ENCODE measurements at places on chromosomes 5 and 9.
A peak's percentile ranks its signal among the peaks of the same experiment; 100 is the strongest.

GRCh38 chr5:121019106-121019505 is 555.0 kb downstream of the PRR16 start:
- DNase-seq = no peak

DNA sequence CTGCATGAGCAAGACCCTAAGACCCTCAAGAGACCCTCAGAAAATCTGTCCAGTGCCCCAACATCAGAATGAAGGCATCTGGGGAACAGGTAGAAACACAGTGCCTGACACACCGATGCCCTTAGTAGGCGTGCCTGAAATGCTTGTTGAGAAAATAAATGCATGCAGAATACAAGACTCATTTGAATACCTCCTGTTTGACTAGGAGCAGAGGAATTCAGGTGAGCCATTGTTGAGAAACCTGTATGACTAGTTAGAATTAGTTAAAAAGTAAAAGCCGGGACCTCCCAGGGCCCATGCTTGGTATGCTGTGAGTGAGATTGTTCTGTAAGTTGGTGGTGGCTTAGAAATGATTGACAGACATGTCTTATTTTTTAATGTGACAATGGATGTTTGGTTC is 55.0 kb downstream of the WWC1 start:
- DNase-seq = peak; percentile 59

DNA sequence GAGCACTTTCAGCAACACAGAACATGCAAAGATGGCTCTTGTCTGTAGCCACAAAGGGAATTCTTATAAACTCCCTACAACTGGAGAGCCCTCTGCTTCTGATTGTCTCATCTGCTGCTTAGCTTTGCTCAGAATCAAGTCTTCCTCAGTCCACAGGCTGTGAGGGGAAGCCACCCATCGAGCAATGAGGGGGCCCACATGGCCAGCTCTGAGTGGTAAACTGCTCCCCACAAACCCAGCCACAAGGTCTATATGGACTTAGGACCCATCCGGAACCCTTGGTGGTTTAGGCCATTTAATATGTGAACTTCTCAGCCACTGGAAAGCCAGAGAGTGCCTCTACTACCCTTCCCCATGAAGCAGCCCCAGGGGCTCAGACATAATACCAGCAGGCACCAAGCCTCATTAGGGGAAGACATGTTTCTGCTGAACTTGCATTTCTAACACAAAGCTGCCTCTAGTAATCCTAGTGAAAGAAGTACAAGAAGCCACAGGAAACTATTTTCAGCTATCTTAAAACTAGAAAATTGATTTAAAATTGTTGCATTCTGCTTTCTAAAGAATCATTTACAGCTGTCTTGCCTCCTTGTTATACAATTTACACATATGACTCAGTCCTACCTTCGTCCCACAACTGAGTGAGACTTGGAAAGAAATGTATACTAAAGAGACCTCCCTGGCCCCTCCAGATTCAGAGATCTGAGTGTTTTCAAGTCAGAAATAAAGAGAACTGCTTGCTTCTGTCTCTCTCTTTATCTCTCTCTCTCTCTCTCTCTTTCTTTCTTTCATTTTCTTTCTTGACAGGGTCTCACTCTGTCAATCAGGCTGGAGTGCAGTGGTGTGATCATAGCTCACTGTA is 90.2 kb downstream of the ESM1 start:
- no peak for DNase-seq

GRCh38 chr9:133591116-133591910 is 17.9 kb downstream of the FAM163B start:
- no peak for DNase-seq

GRCh38 chr5:87004101-87004500 is 263.6 kb upstream of the RASA1 start:
- DNase-seq = no peak

- peak; percentile 86 for DNase-seq
These were observed 3.6 kb downstream of the ERGIC1 start for GRCh38 chr5:172837640-172838039.

- DNase-seq = no peak
These were observed 70.3 kb downstream of the MAP1B start for GRCh38 chr5:72177538-72177937.

GRCh38 chr5:132774896-132775295 is 2.1 kb downstream of the SEPTIN8 start:
- no peak for DNase-seq

GRCh38 chr9:81693671-81694378 is 4.5 kb upstream of the TLE1 start:
- no peak for DNase-seq

DNA sequence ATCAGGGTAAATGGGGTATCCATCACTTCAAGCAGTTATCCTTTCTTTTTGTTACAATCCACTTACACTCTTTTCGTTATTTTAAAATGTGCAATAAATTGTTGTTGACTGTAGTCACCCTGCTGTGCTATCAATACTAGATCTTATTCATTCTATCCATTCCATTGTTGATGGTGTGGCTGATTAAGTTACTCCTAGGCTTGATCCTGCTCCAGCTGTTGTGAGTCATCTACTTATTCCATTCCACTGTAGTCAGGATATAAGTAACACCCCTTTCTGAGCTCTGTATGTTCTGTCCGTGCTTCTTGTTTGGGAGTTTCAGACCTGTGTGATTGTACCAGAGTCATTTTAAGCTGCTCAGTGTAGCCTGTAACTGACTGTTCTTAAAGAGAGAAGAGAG is 122.5 kb upstream of the RUSC2 start:
- no peak for DNase-seq

- no peak for DNase-seq
These were observed 4.0 kb downstream of the ETF1 start for GRCh38 chr5:138538943-138539627.

DNA sequence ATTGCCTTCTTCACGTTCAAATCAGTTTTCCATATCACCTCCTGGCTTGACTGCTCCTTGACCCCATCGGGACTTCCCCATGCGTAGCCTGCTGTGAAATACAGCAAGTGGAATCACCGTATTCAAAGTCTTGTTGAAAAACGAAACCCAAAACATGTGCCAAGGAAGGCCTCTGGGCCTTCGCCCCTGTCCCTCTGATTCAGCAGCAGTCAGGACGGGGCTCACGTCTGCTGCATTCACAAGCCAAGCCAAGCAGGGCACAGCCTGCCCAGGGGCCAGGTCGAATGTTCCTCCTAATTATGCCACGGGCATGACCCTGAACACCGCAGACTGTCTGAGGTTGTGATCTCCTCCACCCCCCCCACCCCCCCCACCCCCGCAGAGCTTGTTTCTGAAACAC is 960 bp upstream of the CTNND2 start:
- DNase-seq = no peak

Measured in thyroid gland (tissue), 4 donors.